ENCODE measurements at places on chromosomes 13 and 19.
A peak's percentile ranks its signal among the peaks of the same experiment; 100 is the strongest.

DNA sequence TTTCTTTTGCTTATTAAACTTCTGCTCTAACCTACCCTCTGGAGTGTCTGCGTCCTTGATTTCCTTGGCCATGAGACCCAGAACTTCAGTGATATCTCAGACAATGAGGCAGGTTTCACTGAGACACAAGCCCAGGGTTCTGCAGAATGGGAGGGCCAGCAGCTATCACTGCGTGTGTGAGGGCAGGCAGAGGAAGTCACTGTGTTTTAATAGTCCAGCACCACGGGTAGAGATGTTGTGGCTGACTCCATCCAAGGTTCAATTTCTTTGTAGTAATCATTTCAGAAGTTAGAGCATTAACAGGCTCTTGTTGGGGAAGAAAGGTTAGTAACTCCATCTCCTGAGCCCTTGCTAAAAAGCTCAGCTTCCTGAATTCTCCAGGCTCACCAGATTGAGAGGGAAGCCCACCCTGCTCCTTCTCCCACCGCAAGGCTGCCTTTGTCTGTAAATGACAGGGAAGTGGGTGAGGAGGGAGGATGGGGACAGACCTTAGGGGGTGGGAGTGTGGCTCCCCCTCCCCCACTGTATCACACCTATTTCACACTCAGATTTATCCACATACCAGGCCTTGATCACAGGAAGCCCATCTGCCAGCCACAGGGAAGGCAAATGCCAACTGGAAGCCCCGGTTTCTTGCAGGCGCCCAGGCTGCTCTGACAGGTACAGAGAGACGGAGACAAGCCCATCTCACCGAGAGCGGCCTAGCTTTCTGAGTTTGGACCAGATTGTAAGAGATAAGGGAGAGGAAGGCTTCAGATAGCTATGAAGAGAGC is 2.1 kb downstream of the C19orf12 start:
- DNase-seq = no peak

DNA sequence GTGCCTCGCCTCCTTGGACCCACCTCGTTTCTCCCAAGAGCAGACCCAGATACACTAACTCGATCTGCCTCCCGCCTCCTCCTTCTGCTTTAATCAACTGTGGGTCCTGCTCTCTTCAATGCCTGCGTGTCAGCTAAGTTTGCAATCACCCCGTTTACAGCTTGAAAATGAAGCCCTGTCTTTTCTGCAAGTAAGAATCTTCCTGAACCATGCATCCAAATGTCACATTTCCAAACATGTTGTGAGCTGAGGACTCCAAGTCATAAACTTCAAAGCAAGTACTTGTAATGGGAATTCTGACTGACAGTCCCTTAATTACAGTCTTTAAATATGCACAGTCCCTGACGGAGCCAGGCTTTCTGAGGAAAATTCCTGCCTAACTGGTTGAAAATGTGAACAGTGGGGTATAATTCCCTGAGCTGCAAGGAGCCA is 154.9 kb upstream of the UQCRFS1 start:
- DNase-seq = no peak

GRCh38 chr13:42405665-42406390 is 133.9 kb downstream of the AKAP11 start:
- no peak for DNase-seq

- DNase-seq = no peak
Observed at GRCh38 chr19:38844093-38844686, 5.6 kb downstream of the HNRNPL start.

DNA sequence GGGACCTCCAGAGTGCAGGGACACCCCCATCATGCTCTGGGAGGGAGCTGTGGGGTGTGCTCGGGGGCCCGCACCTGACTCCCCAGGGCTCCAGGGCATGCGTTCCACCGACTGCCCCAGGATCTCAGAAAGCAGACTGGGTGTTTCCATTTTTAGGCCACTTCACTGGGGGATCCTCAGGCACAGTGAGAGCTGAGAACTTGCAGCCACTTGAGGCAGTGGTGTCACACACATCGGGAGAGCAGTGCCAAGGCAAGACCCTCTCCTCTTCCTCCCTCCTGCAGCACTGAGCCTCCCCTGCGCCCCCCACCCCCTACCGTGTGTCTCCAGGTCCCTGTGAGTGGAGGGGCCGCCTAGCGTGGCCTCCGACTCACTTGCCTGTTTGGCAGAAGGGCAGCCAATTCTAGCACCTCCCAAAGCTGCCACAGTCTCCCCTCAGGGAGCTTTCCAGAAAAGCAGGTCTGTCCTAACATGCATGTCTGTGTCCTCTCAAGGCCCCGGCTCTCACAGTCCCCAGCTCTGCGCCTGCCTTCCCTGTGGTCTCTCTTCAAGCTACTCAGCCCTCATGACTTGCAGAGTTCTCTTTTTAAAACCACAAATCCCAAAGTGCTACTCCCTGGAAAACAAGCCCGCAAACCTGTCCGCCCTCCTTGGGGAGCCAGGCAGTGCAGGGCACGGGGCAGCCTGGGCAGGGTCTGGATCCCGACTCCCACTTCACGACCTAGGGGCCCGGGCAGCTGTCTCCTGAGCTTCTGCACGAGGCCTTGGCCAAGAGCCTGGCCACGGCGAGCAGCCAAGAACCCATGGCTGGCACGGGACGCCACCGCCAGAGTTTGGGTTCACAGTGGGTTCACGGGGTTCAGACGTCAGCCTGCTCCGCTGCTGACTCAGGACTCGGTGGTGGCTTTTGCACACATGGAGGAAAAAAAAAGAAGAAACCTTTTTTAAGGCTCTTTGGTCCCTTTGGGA is 94.1 kb downstream of the STK24 start:
- DNase-seq = no peak

DNA sequence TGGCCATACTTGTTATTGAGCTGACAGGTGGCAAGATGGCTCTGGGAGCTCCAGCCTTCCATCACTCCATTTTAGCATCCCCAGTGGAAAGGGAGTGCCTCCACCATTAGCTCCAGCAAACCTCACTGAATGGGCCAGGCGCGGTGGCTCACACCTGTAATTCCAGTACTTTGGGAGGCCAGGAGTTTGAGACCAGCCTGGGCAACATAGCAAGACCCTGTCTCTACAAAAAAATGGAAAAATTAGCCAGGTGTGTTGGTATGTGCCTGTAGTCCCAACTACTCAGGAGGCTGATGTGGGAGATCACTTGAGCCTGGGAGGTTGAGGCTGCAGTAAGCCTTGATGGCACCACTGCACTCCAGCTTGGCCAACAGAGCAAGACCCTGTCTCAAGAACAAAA is 86.2 kb downstream of the MAP4K1 start:
- DNase-seq = no peak

DNA sequence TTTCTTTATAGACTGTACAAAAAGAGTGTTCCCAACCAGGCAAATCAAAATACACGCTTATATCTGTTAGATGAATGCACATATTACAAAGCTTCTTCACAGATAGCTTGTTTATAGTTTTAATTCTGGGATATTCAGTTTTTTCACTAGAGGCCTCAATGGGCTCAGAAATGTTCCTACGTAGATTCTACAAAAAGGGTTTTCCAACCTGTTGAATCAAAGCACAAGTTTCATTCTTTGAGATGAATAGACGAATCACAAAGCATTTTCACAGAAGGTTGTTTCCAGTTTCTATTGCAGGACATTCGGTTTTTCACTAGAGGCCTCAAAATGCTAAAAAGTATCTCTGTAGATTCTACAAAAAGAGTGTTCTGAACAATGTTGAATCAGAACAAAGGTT is 1490.3 kb downstream of the UQCRFS1 start:
- no peak for DNase-seq

DNA sequence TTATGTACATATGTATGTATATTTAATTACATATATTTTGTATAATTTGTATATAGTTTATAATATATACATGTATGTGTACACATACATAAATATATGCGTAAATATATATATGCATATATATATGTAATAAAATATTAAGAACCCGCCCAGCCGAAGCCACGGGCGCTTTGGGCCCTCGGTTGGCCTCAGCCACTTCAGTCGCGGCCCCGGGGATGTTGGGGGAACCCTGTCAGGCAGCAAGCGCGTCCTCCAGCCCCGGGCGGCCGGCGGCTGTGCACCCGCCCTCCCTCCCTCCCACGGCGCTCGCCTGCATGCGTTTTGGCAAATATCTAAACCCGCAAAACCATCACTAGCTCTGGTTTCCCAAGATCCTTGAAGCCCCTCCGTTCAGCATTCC is 7.9 kb upstream of the ZNF606 start:
- DNase-seq = no peak

DNA sequence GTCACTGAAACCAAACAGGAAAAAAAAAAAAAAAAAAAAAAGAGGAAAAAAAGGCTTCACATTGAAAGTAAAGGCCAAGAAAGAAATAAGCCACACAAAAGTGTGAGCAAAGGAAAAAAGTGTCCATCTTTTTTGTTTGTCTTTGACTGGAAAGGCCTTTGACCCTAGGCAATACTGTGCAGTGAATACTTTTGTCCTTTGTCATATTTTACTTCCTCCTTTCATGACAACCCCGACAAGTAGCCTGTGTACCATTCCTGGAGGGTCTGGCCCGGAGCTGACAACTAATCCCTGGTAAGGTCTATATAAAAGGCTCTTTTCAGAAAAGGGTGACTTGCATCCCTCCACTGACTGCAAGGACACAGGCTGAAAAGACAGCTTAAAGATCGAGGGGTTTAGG is 12.9 kb upstream of the MICU2 start:
- no peak for DNase-seq

DNA sequence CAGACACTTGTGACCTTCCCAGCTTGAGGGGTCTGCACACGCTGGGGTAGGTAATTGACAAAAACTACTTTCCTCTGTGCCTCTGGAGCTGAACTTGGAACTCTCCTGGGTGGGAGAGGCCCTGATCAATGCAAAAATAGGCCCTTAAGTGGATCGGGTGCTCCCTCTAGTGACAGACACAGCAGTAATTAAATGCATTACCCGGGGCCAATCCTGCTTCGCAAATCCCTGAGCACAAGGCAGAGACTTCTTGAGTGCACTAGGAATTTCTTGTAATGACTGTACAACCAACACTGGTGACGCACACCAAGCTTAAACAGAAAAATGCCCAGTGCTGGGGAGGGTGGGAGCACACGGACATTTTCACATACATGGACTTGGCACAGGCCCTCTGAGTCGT is 10.6 kb upstream of the UBE2S start:
- DNase-seq = peak; percentile 16

DNA sequence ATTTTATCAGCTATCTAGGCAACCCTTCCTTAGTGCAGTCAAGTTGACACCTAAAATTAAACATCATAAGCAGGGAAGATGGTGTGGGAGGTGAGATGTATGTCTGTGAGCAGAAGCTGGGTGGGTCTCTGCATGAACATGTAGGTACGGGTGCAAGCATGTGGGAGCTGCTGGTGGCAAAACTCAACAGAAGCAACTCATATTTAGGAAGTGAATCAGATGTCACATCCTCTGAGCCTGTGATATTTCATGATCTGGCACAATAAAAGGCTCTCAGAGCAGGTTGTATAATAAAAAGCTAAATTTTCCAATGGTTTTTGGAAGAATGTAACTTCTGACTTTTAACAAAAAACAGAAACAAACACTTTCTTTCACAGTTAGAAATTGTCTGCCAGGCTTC is 44.4 kb downstream of the C1QTNF9 start:
- DNase-seq = no peak

- DNase-seq = no peak
Observed at GRCh38 chr19:38557205-38557799, 60.5 kb downstream of the MAP4K1 start.

DNA sequence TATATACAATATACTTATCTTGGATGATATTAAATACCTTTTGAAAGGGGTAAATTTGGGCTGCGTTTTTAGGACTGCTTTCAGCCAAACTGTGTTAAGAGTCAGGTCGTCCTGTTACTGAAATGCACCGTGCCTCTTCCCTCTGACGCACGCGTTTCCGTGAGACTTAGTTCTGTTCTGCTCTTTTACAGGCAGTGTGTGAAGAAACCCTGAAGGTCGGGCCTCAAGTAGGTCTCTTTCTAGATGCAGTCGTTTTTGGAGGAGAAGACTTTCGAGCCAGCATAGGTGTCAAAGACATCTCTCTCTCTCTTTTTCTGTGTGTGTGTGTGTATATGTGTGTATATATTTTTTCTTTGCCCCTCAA is 107.0 kb downstream of the ZIC5 start:
- DNase-seq = no peak

GRCh38 chr13:99254830-99255229 is 3.3 kb downstream of the GPR18 start:
- no peak for DNase-seq

- DNase-seq = no peak
Observed at GRCh38 chr13:113917096-113917495, 53.2 kb upstream of the GAS6 start.

DNA sequence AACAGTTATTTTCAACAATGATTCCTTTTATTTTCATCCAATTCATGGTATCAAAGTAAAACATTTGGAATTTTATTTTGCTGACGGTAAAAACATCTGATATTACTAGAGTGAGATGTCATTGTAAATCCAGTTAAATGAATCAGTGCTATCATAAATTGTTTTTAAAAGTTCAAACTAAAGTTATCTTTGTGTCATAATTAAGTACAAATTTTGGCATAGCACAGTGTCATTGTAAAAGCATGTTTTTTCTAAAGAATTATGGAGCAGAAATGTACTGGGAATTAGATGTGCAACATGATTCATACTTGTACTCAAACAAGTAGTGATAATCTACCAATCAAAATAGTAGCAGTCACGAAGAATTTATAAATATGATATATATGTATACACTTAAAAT is 92.8 kb downstream of the FAM216B start:
- no peak for DNase-seq

GRCh38 chr19:44627631-44628030 is 14.3 kb downstream of the IGSF23 start:
- no peak for DNase-seq

GRCh38 chr19:46728208-46728607 is 11.3 kb upstream of the PRKD2 start:
- no peak for DNase-seq

- DNase-seq = no peak
Observed at GRCh38 chr13:100338275-100338674, 249.4 kb downstream of the PCCA start.

GRCh38 chr19:6354098-6354674 is 7.1 kb upstream of the CLPP start:
- no peak for DNase-seq

DNA sequence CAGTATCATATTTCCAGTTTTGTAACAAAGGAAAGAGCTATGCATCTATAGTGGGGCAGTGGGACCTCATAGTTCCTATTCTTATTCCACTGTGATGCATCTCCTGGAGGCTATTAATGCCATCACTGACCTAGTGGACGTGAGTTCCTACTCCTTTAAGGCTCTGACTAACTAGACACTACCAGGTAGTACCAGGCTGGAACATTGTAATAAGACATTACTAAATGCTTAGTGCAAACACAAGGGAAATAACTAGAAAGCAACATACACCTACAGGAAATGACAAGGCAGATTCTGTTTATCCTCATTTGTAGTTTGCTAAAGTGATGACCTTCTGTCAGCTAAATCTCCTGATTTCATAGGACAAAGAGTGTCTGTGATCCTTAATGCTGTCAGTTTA is 192.5 kb downstream of the POSTN start:
- no peak for DNase-seq

Measured in activated naive CD8-positive, alpha-beta T cell treated with anti-CD3 and anti-CD28 coated beads, Interleukin-2, amount 50 U/mL, for 16 hours (primary cell).